ENCODE measurements at places on chromosomes 6 and 20.
A peak's percentile ranks its signal among the peaks of the same experiment; 100 is the strongest.

GRCh38 chr6:169229615-169230321 is 23.9 kb downstream of the THBS2 start:
- no peak for DNase-seq

DNA sequence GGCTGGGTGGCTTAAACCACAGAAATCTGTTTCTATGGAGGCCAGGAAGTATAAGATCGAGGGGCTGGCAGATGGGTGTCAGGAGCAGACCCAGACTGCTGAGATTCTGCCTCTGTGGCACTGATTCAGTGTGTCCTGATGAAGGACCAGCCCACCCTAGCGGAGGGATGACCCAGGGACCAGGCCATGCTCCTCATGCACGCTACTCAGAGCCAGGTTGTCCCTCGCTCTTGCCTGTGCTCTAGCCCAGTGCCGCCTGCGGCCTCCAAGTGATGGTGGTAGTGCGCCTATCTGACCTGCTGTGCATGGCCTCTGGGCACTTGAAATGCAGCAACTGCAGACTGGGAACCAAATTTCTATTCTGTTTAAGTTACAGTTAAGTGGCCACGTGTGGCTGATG is 13.1 kb upstream of the APMAP start:
- no peak for DNase-seq

DNA sequence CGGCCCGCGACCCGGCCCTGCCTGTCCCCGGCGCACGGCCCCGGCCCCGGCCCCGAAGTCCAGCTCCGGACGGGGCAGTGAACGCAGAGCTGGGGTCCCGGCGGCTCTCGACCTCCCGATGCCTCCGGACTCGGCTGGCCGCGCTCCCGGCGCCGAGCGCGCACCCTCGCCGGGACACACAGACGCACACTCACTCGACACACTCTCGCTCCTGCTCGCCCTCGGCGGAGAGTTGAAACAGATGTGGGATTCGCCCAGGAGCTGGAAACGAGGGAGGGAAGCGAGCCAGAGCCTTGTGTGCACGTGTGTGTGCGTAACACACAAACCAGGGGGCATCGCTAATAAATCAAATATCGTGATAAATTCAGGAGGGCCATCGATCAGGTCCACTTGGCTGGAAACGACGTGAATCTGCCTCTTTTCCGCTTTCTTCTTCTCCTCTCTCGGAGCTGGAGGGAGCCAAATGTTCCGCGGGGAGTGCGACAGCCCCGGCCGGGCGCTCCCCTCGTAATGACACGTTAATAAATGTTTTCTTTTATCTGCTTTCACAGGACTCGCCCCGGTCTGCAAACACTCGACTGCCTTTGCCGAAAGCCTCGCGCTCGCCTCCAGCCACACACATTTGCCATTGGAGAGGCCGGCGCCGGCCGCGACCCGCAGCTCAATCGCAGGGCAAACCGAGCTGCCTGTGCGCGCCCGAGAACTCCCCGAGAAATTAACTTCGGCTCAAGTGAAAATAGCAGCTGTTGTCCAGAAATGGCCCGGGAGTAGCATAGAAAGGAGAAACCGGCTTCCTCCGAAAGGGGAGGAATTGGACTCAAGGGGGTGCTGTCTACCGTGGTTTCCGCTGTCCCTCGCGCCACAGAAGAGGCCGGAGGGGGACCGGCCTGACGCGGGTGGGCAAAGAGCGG is 828 bp upstream of the SULF2 start:
- DNase-seq = no peak

- DNase-seq = no peak
Measured at GRCh38 chr20:21519136-21519584, 5.3 kb upstream of the NKX2-2 start.

DNA sequence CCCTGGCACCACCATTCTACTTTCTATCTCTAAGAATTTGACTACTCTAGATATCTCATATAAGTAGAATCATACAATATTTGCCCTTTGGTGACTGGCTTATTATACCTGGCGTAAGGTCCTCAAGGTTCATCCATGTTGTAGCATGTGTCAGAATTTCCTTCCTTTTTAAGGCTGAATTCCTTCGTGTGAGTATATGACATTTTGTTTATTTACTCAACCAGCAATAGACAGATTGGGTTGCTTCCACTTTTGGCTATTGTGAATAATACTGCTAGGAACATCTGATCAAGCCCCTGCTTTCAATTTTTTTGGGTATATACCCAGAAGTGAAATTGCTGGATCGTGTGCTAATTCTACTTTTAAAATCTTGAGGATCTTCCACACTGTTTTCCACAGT is 232.8 kb upstream of the MCHR2 start:
- DNase-seq = no peak

- DNase-seq = no peak
Measured at GRCh38 chr6:89566930-89567629, 71.5 kb downstream of the LYRM2 start.

DNA sequence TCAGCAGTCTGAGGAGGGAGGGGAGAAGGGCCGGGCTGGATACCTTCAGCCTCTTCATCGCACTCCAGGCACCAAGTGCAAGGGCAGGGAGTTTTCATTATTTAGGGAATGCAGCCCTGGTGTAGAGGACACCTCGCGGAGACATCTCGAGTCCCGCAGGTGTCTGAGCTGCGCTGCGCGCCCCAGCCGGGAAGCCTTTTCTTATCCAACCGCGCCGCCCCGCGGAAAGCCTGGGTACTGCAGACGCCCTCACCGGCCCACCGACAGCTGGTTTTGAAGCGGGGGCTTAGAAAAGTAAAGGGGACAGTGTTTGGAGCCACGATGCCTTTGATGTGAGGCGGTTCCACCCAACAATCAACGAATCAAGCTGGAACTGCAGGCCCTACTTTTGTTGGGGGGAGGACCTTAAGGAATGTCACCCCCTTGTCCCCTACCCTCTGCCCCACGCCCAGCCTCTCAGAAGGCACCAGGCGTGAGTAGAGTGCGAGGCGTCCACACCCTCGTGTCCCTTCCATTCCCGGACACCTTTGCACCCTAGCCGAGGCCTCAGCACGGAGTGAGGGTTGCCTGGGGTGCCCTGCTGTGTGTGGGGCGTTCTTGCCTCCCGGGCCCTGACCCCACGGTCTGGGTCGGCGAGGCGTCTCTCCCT is 8.6 kb downstream of the NKX2-2 start:
- DNase-seq = peak; percentile 63

- DNase-seq = no peak
Measured at GRCh38 chr6:56899753-56900152, 55.2 kb upstream of the BEND6 start.

- DNase-seq = peak; percentile 2
Measured at GRCh38 chr6:135438907-135439535, 58.5 kb downstream of the AHI1 start.

- no peak for DNase-seq
Measured at GRCh38 chr20:47691625-47692024, 93.7 kb downstream of the SULF2 start.

GRCh38 chr20:33002087-33002808 is 2.0 kb downstream of the SUN5 start:
- no peak for DNase-seq

GRCh38 chr6:41161380-41161779 is 1.5 kb downstream of the TREM2 start:
- DNase-seq = no peak

DNA sequence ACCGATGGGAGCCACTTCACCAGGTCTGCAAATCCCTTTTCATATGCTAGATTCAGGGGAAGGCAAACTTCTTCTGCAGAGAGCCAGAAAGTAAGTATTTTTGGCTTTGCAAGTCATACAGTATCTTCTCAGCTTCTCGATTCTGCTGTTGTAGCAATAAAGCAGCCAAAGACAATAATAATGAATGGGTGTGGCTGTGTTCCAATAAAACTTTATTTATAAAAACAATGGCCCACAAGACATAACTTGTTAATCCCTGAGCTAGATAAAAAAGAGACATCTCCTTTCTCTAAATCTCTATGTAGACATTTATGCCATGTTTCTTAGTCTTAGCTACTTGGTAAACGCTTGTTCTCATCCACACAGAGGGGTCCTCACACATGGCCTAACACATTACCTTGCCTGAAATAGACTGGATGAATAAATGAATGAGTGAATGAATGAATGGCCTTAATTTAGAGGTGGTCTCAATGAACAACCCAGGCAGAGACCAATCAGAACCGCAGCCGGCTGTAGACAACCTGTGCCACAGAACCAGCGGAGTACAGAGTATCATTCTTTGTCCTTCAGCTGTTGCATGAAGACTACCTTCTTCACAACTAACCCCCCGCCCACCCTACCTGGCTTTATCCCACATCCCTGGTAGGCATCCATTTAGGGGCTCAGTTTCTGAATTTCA is 13.5 kb upstream of the PREX1 start:
- DNase-seq = no peak

- no peak for DNase-seq
Measured at GRCh38 chr20:33575282-33575681, 85.4 kb downstream of the CBFA2T2 start.
